ENCODE measurements at places on chromosomes 4 and X.

- no peak for DNase-seq
Measured at GRCh38 chr4:58061967-58062366, 951.8 kb upstream of the IGFBP7 start.

- no peak for DNase-seq
Measured at GRCh38 chrX:41449131-41449530, 2.0 kb downstream of the NYX start.

DNA sequence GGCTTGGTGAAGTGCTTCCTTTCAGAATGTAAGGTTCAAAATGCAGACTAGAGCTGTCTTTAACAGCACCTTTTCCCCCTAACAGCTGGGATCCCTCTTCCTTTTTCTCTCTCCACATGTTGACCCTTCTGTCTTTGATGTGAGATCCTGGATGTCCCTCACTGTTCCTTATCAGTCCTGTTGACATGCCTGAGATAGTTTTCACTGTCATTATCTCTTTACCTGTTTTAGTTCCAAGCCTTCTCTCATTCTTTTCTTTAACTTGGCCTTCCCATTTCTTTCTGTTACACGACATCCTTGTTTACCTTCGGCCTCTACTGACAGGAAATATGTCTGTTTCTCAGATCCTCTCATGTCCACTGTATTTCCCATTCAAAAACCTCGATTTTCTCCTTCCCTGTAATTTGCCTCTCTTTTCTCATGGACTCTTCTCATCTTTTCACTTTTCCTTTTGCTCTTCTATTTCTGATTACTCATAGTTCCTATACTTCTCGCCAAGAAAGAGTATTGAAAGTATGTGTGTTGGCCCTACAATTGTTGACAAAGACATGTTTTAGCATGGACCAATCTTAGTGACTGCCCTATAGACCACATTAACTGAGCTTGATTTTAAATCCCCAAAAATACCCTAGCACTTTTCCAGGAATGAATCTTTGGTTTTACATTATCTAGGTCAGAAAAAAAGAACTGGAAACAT, 1.2 kb upstream of the SOWAHB start:
- no peak for DNase-seq

DNA sequence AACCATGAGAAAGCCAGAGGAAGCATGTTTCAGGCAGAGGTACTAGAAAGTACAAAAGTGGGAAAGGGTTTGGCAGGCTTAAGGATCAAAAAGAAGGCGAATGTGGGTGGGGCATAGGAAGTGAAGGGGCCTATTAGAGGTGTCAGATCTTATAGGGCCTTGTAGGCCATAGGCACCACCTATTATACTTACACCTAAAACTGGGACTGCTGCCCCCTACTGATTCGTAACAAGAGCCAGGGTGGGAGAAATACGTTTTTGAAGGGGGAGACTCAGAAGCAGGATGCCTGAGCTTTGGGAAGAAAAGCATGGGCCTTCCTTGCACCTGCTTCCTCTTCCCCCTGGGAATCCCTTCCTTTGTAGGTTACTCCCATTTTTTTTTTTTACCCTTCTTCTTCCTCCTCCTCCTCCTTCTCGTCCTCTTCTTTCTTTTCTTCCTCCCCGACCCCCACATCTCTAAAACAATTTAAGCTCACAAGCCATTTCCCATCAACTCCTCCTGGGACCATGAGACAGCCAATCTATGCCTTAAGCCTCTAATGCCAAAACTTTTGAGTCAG, 40.7 kb upstream of the GPC3 start:
- no peak for DNase-seq

DNA sequence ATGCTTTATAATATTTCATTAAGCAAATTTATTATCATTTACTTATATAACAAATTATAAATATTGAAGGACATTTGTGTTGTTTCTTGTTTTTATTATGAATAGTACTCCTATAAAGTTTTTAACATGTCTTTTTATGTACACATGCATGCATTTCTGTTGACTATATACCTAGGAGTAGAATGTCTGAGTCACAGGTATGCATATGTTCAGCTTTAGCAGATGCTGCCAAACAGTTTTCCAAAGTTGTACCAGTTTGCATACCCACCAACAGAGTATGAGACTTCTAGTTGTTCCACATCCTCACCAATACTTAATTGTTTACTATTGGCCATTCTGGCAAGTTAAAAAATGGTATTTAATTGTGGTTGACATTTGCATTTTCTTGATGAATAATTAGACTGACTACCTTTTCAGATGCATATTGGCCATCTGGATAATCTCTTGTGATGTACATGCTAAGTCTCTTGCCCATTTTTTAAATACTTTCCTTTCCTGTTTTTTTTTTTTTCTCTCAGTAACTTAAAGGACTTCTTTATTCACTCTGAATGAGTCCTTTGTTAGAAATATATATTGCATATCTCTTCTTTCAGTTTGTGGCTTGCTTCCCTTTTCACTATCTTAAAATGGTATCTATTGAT, 132.2 kb upstream of the TRIM2 start:
- DNase-seq, result no peak

- no peak for DNase-seq
Measured at GRCh38 chrX:108064613-108065012, 19.7 kb downstream of the VSIG1 start.

GRCh38 chrX:27241981-27242380, 221.2 kb downstream of the PPP4R3C start:
- DNase-seq, result no peak

DNA sequence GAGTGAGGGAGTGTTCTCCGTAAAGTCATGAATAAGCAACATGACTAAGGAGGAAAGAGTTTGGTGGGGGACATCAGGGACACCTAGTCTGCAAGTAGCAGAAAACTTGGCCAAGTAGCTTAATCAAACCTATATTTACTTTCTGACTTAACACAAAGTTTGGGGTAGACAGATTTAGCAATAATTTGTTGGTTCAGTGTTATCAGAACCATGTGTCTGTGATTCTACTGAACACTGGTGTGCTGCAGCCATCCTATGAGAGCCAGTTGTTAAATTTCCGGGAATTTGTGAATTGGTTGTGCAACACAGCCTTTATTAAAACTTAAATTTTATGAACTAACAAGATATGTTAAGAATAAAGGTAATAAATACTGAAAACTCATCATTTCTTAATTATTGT, 469.3 kb downstream of the C4orf33 start:
- DNase-seq, result no peak

- DNase-seq, result no peak
Measured at GRCh38 chrX:65757943-65758342, 90.5 kb downstream of the MSN start.

- no peak for DNase-seq
Measured at GRCh38 chr4:36133086-36133485, 111.2 kb downstream of the ARAP2 start.

DNA sequence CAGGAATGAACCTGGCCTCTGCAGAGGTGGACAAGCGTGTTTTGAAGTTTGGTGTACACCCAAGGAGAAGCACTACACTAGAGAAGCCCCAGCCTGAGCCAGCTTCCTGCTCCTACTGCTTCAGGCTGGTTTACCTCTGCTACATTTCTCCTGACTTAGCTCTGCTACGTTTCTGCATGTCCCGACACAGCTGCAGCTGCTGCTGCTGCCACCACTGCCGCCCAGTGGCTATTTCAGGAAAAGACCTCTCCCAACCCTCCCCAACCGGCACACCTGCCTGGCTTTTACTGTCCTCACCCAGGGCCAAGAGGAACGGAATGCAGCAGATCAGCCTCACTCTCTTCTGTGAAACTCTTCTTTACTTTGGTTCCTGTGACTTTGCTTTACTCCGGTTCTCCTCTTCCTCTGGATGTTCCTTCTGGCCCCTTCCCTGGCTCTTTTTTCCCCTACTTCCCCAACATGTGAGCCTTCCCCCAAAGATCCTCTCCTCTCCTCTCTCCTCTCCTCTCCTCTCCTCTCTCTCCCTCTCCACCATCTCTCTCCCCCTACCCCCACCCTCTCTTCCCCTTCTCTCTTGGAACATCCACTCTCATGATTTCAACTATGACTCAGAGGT, 3.1 kb upstream of the P2RY4 start:
- DNase-seq, result no peak

GRCh38 chr4:165398570-165398969, 19.8 kb downstream of the CPE start:
- DNase-seq, result no peak

DNA sequence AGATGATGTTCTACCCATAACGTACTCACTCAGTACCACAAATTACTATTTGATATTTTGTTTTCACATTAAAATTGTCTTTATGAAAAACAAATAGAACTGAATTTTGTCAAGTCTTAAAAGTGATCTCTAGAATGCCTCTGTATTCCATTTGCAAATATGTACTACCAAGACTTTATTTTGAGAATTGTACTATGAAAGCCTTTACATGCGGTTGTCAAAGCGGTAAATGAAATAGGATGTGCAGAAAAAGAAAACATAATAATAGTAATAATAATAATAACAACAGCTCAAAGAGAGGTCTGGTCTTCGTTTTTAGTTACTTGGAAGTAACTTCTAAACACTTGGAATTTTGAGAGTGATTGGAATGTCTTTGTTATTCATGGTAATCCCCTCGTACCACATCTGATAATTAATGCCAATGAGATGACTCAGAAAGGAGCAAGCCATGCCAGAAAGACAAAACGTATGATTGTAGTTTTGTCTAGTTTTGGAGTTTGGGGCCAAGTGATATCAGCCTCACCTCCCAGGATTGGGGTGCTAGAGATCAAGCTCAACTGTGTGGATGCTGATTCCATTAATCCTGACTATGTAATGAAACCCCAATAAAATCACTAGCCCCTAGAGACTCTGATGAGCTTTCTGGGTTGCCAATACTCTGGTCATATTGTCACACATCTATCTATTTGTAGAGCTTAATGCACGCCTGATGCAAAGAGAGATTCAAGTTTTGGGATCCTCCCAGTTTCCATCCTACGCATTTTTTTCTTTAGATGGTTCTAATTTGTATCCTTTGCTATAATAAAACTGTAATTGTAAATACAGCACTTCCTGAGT, 20.2 kb upstream of the CTSO start:
- DNase-seq, result no peak
